Esophagus muscularis mucosa (tissue), 4 donors: ENCODE measurements at places on chromosomes 6 and 20.

GRCh38 chr6:156953127-156953478, 175.9 kb downstream of the ARID1B start:
- no peak for DNase-seq

- no peak for DNase-seq
Measured at GRCh38 chr20:12962895-12963294, 45.9 kb upstream of the SPTLC3 start.

DNA sequence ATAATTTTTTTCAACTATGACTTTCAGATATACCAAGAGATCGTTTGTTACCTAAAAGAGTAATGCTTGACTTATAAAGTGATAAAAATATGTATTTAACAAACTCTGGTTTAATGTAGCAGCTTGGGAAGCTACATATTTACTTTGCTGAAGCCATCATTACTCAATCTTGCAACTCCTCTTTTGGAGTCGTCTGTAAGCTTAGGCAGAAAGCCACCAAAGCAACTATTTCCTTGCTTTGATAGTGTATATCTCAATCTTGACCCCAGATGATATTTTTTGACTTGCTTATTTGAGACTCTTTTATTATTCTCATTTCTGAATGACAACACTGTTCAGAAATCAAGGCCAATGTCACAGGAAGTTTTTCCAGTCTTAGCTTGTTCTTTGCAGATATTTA, 183.0 kb downstream of the SAMD5 start:
- no peak for DNase-seq

GRCh38 chr20:35791821-35792220, 20.0 kb downstream of the PHF20 start:
- DNase-seq, result no peak

- no peak for DNase-seq
Measured at GRCh38 chr6:149065658-149066556, 251.6 kb upstream of the TAB2 start.

DNA sequence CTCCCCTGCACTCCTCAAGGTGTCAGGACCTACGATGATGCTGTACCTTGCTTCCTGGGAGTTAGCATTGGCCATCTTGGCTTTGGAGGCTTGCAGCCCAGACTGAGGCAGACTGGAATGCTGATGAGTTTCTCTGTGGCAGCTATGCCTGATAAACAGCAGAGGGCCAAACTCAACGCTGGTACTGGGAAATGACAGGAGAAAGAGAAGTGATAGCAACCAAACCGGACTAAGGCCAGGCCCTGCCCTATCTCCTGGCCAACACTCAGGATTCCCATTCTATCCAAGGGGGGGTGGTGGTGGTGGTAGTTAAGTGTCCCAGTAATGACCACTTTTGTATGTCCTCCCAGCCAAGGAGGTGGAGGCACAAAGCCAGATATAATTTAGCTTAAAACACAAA, 90.0 kb upstream of the DTNBP1 start:
- peak; percentile 62 for DNase-seq

DNA sequence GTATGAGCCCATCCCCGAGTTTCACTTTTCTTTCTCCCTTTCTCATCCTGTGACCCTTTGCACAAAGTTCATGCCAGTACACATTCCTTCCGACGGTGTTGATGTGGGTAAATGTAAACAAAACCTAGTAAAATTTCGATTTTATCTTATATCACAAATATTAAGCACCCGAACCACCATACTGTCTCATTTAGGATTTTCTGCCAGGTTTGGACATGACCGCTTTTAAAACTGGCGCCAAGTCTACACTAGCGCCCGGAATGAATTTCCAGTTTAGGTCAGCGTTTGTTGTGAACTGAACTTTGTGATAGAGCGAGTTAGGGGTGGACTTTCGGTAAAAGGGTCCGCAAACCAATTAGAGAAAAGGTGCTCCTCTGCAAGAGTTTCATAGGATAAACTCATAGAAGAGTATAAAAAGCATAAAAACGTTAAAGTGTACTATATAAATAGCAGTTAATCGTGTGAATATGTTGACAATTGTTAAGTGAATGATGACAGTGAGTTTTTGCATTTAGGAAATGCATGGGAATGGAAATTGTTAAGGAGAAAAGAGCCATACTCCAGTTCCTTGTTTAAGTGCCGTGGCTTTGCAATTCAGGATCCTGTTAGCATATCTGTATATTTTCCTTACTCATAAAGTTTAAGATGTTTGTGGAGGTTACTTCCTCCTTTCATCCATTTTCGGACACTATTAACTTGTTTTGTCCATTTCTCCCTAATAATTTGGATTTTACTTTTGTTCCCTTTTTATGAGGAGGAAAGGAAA, 937 bp downstream of the AKAP7 start:
- no peak for DNase-seq

DNA sequence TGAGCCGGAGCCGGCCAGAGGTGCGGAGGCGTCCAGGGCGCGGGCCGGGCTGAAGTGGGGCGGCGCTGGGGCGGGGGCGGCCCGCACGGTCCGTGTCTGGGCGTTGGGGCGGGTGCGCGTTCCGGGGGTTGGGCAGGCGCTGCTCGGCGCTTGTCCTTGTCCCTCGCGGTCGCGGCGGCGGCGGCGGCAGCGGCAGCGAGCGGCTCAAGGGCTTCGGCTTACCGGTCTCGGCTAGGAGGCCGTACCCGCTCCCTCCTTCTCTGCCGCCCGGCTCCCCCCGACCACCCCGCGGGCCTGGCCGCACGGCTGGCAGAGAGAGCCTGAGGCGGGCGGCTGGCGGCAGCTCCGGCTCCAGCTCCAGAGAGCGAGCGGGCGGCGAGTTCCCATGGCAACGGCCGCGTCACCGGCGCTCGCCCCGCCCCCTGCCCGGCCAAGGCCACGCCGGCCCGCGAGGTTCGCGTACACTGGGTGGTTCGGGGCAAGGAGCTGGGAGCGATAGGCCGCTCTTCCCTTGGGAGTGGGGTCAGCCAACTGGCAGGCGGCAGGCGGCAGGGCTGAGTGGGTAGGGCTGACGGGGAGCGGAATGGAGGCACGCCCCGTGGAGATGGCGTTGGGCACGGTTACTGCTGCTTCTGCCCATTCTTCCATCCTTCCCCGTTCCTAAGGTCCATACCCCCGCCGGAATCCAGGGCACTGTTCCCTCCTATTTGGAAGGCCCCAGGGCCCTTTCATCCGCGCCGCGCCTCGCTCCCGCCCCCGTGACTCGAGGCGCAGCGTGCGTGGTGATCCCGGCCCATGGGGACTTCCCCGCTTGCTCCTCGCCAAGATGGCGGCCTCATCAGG, at the start of gene LRRC73:
TSS of gene LRRC73 (minus strand) at position 363 of the 843 bp plus-strand sequence. CDS start 561 bp downstream, outside the sequence.
- peak; percentile 94 for DNase-seq

GRCh38 chr6:118933855-118934460, 1.0 kb downstream of the MCM9 start:
- DNase-seq, result no peak

DNA sequence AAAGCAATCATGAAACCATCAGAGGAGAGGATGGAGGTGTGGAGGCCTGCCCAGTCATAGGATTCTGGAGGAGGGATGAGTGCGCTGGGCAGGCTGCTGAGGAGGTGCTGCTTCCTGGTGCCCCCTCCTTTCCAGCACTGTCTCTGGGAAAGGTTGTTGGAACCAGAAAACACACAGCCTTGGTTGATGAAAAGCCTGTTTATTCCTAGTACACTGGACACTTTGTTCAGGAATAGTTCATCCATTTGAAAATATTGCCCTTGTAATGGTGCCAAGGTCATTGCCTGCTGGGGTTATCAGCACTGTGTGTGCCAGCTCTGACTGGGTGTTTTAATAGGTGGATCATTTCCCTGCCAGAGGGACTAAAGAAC, 83.7 kb upstream of the ARMC2 start:
- DNase-seq, result peak; percentile 12

- no peak for DNase-seq
Measured at GRCh38 chr20:61638802-61639585, 386.9 kb downstream of the CDH4 start.

DNA sequence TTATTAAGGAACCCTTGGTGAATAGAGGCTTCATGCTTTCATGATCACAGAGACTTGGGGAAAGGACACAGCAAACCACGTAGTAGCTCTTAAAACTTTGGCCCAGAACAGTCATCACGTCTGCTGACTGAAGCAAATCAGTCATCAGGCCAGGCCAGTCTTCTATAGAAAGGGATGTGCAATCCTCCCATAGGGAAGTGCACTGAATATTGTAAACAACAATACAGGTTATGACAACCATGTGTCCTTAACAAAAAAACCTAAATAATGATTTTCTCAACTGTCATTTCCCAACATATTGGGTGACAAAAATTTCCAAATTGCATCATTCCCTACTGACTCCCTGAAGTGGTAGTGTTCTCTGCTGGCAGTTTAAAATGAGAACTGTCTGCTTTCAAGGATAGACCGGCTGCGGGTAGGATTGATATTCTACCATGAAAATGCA, 388.2 kb upstream of the CITED2 start:
- no peak for DNase-seq

DNA sequence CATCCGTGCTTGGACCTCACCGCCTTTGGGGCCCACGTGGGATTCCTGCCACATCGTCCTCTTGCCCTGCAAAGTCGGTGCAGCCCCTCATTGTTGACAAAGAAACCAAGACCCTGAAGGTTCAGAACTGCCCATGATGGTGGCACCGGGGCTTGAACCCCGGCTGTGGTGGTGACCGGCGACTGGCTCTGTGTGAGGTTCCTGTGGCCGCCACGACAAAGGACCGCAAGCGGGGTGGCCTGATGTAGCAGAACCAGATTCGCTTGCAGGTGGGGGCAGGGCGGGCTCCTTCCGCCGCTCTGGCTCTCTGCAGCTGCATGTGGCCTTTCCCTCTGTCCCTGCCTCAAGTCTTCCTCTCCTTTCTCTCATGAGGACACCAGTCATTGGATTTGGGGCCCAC, 28.7 kb downstream of the SLCO4A1 start:
- DNase-seq, result no peak

- no peak for DNase-seq
Measured at GRCh38 chr6:17630511-17631073, 30.5 kb downstream of the FAM8A1 start.

DNA sequence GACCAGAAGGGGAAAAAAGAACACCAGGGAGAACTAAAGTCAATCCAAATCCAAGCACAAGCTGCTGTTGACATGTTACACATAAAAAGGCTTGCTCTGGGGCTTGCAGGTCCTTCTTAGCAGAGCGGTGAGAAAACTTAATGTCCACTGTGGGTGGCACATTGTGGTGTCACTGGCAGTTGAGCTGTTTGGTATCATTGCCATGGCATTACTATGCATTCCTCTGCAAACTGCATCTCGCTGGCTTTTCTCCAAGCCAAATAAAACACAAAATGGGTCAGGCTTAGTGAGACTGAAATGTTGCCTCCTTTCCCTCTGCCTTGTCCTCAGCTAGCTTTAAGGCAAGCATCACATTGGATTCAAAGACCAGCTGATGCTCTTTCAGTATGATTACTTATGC, 40.9 kb downstream of the LY86 start:
- DNase-seq, result no peak

DNA sequence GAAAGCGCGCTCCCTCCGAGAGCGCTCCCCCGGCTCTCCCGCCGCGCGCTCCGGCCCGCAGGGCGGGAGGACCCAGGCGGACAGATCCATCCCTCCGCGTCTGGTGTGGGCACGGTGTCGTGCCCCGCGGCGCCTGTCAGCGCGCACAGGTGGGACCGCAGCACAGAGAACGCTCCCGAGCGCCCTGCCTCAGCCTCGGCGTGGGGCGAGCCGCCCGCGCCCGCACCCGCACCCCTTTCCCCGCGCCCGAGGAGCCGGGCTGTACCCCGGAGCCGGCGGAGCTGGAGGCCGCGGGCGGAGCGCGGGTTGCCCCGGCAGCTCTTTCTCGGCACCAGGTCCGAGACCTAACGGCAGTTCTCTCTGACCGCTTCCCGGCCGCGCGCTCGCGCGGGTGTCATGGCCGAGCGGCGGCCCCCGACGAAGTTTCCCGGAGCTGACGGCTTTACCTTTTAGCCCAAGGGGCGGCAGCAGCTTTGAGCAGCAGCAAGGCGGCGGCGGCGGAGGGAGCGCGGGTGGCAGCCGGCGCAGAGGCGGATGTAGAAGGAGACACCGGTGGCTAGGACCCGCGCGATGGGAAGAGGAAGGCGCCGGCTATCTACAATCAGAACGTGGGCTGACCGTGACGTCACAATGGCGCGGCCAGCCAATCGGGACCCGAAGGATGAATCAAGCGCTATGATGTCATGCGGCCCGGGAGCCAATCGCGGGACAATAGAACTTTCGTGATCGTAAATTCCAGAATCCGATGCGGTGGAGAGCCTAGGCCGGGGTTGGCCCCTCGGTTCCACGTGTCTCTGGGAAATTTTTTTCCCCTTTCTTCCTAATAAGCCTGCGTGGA, at the start of gene ELOVL5:
TSS of gene ELOVL5 (minus strand) at position 580 of the 838 bp plus-strand sequence. CDS start 53,251 bp downstream, outside the sequence.
- DNase-seq, result peak; percentile 100

DNA sequence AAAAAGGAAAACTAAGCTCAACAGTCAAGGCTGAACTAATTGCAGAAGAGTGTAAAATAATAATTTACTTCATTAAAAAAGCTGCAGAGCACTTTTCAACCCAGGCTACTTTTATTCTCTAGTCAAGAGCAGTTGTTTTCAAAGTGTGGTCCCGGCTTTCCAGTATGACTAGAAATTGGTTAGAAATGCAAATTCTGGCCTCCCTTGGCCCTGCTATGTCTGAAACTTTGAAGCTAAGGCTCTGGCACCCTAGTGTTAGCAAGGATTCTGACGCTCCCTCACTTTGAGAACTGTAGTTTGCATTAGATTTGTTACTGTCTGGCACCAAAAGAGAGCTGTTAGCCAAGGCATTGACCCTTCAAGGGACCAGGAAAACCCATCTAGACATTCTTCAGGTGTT, 9.5 kb upstream of the NXT1 start:
- DNase-seq, result no peak

DNA sequence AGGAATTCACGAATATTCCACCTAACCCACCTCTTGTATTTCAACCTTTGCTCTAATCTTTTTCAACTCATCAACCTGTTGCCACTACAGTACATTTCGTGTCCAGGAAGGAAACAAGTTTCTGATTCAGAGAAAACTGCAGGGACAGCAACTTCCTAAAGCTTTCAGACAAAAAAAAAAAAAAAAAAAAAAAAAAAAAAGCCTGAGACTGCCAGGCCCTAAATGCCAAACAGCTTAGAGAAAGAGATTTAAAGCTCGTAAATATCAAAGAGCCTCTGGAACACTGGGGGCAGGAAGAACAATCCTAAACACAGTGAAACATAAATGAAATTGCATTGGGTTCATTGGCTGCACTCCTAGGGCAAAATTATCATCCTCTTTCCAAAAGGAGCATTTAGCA, 411.2 kb upstream of the SPTLC3 start:
- no peak for DNase-seq

DNA sequence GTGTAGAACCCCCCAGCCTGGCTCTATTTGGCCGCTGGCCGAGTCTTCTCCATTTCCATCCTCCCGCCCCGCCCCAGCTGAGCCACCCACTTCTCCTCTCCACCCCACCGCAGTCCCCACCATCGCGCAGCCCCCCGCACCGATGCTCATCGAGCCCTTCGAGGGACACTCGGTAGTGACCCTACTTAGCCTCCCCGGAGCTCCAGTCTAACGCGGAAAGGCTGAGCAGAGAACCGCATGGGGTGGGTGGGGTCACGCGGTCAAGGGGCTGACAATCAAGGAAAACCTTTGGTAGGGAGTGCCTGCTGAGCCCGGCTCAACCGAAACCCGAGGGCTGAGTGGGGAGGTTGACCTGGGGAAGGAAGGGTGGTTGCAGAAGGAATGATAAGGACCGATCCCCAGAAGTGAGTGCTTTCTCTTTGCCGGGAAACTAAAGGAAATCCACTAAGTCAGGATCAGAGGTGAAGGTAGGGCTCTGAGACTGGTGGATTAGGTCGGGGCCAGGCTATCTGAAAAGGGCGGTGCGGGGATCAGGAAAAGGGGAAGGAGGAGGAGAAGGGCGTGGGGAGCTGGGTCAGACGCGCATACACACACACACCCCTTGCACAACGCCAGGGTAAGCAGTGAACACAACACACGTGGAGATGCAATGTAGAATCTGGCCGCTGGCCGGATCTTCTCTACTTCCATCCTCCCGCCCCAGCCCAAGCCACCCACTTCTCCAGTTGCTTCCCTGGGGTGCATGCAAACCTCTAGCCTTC, 49.8 kb downstream of the CPXM1 start:
- DNase-seq, result no peak
